ENCODE measurements at places on chromosomes 2 and 18.

DNA sequence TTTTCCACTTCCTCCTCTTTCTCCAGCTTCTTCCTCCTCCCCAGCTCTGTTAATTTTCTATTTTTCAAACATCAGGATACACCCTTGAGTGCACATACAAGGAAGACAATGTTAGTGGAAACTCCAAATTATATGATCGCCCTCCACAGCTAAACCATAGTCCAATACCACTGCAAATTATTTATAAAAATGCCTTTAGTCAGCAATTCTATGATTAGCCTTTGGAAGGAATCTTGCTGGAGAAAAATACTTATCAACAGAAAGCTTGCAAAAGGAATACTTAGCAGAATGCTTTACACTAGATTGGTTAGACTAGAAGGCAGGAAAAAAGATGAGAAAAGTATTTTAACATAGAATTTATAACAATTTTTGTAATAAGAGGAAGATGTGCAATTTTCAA lies 178.9 kb downstream of the FAM124B start:
- no peak for DNase-seq

DNA sequence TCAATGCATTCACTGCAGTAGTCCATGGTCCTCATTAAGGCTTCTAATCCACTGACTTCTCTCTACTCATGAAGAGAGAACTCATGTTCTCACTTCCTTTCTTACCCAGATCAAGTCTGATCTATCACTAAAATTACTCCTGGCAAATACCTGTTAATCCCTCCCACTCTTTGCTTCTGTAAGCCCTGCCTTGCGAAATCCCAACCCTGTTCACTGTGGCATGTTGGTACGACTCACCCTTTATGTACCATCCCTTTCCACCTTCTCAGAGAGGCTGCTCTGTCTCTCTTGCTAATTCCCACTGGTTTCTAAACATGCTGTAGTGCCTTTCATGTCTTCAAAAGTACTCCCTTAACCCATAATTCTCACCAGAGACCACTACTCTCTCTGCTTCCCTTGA lies 272.2 kb upstream of the ACVR2A start:
- DNase-seq = no peak

DNA sequence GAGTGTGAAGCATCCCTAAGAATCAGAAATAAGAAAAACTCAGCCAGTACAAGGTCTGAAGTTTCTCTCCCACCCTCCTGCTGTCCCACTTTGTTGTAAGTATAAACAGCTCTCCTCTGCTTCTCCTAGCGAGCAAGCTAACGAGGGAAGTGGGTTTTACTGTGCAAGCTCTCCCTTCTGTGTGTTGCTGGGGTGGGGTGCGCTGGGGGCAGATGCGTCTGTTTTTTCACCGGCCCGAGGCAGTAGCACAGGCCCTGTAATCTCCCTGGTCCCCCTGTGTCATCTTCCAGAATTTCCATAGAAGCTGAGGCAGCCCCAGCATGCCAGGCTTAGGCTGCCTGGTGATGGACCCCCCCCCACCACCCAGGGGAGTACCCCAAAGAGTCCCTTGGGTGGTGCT lies 9.4 kb upstream of the CXCR4 start:
- no peak for DNase-seq

- DNase-seq = peak; percentile 40
Measured at GRCh38 chr18:11851806-11852337, 659 bp downstream of the CHMP1B start.

GRCh38 chr2:131014141-131014540 lies 79.1 kb downstream of the FAM168B start:
- DNase-seq = no peak

- no peak for DNase-seq
Measured at GRCh38 chr18:1436199-1436598, 531.5 kb downstream of the ADCYAP1 start.

DNA sequence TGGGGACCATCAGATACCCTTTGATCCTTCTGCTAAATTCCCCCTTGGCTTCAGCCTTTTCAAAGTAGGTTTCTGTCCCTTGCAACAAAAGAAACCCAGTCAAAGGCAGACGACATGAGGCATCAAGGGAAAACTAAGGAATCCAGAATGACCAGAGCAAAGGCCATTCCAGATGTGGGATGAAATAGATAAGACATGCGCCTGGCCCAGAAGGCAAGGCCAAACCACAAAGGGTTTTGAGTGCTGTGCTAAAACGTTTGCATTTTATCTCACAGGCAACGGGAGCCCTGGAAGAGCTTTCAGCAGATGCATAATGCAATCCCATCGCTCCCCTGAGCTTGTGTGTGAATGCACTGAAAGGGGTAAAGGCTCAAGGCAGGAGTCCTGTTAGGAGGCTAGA lies 17.7 kb downstream of the CXCR1 start:
- no peak for DNase-seq
